HT1080 (cell line): ENCODE measurements at places on chromosomes 7 and 10. TPM values are rescaled to one million over a fixed set of nuclear protein-coding genes. Genes with fewer than 3 reads are reported as not detected.

Gene PIP
- total RNA-seq, result not detected in 2 replicates

Gene PAPSS2
- total RNA-seq, result 16.6 and 20.9 TPM in 2 replicates

Gene DRGX
- total RNA-seq, result not detected in 2 replicates

Gene TAS2R41
- total RNA-seq, result not detected in 2 replicates

Gene TNS3
- total RNA-seq, result 32.6 and 38.2 TPM in 2 replicates

Gene MSMB
- not detected in 2 replicates for total RNA-seq

Gene TMEM196
- total RNA-seq, result not detected in 2 replicates

Gene ABCB1
- total RNA-seq, result 0.32 TPM in 1 of 2 replicates, not detected in the other

Gene HGF
- not detected in 2 replicates for total RNA-seq

Gene PAX4
- not detected in 2 replicates for total RNA-seq

Gene AKR1C8
- total RNA-seq, result not detected in 2 replicates

Gene PALD1
- 1.4 and 1.8 TPM in 2 replicates for total RNA-seq

Gene PNLIPRP3
- total RNA-seq, result 0.05 and 0.13 TPM in 2 replicates

Gene UNCX
- total RNA-seq, result not detected in 2 replicates

Gene SPRN
- not detected in 2 replicates for total RNA-seq

Gene MEST
- total RNA-seq, result 0.21 and 0.30 TPM in 2 replicates

Gene OGDH
- total RNA-seq, result 41.8 and 41.9 TPM in 2 replicates

Gene ADCY1
- total RNA-seq, result 0.08 and 0.13 TPM in 2 replicates

Gene PLPP4
- 27.6 and 47.7 TPM in 2 replicates for total RNA-seq

Gene GATA3
- total RNA-seq, result 0.68 and 1.2 TPM in 2 replicates

Gene RAPGEF5
- total RNA-seq, result 0.84 and 3.1 TPM in 2 replicates

Gene LEP
- not detected in 2 replicates for total RNA-seq

Gene CALN1
- 1.9 and 2.4 TPM in 2 replicates for total RNA-seq

Gene DKK1
- 0.17 TPM in 1 of 2 replicates, not detected in the other for total RNA-seq

Gene PRSS37
- total RNA-seq, result not detected in 2 replicates

Gene ATOH7
- not detected in 2 replicates for total RNA-seq

Gene FGFR2
- total RNA-seq, result 0.07 TPM in 1 of 2 replicates, not detected in the other

Gene WIPF3
- total RNA-seq, result not detected in 2 replicates

Gene CALCR
- total RNA-seq, result not detected in 2 replicates

Gene FAM25G
- total RNA-seq, result not detected in 2 replicates

Gene NAT16
- total RNA-seq, result not detected in 2 replicates

Gene KIF5B
- total RNA-seq, result 91.1 and 96.0 TPM in 2 replicates

Gene GBX1
- not detected in 2 replicates for total RNA-seq

Gene GIMAP5
- total RNA-seq, result 0.97 and 1.2 TPM in 2 replicates

Gene SPDYE1
- not detected in 2 replicates for total RNA-seq

Gene LOXL4
- not detected in 2 replicates for total RNA-seq

Gene LIPJ
- not detected in 2 replicates for total RNA-seq

Gene MRC1
- 0.03 TPM in 1 of 2 replicates, not detected in the other for total RNA-seq

Gene GPR15LG
- total RNA-seq, result not detected in 2 replicates
